H9 (cell line): ENCODE measurements at places on chromosomes 12 and 14. TPM values are rescaled to one million over a fixed set of nuclear protein-coding genes. Genes with fewer than 3 reads are reported as not detected.

The SLC5A8 gene
- total RNA-seq, result 0.07 TPM in 2 replicates

The NAP1L1 gene
- total RNA-seq, result 988 and 1,012 TPM in 2 replicates

The GLIPR1 gene
- 0.09 and 0.13 TPM in 2 replicates for total RNA-seq

The EXOC3L4 gene
- total RNA-seq, result 0.39 and 0.42 TPM in 2 replicates
